RPMI7951 (cell line): ENCODE measurements at places on chromosomes 12 and 14. TPM values are rescaled to one million over a fixed set of nuclear protein-coding genes. Genes with fewer than 3 reads are reported as not detected.

Gene GALNT9
- total RNA-seq, result not detected in 2 replicates

Gene CCDC38
- not detected in 2 replicates for total RNA-seq

Gene PTPN6
- 0.24 TPM in 1 of 2 replicates, not detected in the other for total RNA-seq

Gene P2RX2
- total RNA-seq, result not detected in 2 replicates

Gene TNFRSF1A
- total RNA-seq, result 91.2 and 124 TPM in 2 replicates

Gene GPRC5D
- not detected in 2 replicates for total RNA-seq

Gene DAAM1
- 8.7 and 27.4 TPM in 2 replicates for total RNA-seq

DNA sequence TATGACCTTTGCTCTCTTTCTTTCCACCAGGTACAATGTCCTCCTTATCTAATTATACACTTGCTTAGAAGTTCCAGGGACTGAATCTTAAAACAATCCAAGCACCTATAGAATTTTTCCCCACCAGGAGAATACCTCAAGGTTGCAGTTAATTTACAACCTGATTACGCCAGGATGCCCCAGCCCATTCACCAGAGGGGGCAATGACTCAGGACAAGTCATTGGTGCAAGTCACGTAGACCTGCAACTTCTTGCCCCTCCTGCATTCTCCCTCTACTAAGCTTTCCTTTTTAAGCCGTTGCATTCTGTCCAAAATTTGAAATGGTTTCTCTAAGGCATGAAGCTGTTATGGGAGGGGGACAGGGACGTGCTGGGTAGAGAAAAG is 111.1 kb upstream of the SCAF11 start:
- DNase-seq, result no peak

DNA sequence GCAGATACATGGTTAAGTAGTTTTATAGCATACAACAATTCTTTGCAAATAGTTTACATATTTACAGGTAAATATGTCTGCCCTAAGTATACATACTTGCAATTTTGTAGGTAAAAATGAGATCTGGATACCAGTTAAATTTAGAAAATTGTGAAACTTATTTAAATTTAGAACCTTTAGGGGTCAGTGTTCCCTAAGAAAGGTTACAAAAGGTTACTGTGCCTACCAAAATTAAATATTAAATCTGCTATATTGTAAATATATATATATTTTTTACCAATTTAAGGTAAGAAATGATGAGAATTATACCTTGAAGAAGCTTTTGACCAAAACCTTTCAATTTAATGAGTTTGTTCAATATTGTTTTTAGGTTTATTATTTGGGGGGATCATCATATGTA is 54.0 kb downstream of the MIPOL1 start:
- no peak for DNase-seq

DNA sequence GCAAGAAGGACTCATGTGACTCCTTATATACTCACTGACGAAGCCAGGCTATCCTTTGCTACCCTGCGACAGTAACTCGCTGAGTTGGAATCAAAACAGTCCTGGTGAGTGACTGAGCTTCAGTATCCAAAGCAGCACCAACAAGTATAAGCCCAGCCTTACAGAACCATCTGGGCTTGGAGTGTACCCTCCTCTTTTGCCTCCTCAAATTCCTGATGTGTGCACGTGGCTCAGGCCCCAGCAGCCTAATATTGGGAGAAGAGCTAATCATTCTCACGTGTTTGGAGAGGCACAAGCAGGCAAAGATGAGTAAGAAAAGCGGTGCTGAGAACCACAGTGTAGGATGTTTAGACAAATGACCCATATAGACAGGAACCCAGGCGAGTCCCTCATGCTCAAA is 34.4 kb downstream of the PPTC7 start:
- no peak for DNase-seq

GRCh38 chr14:95097385-95097784 is 59.9 kb downstream of the DICER1 start:
- no peak for DNase-seq

DNA sequence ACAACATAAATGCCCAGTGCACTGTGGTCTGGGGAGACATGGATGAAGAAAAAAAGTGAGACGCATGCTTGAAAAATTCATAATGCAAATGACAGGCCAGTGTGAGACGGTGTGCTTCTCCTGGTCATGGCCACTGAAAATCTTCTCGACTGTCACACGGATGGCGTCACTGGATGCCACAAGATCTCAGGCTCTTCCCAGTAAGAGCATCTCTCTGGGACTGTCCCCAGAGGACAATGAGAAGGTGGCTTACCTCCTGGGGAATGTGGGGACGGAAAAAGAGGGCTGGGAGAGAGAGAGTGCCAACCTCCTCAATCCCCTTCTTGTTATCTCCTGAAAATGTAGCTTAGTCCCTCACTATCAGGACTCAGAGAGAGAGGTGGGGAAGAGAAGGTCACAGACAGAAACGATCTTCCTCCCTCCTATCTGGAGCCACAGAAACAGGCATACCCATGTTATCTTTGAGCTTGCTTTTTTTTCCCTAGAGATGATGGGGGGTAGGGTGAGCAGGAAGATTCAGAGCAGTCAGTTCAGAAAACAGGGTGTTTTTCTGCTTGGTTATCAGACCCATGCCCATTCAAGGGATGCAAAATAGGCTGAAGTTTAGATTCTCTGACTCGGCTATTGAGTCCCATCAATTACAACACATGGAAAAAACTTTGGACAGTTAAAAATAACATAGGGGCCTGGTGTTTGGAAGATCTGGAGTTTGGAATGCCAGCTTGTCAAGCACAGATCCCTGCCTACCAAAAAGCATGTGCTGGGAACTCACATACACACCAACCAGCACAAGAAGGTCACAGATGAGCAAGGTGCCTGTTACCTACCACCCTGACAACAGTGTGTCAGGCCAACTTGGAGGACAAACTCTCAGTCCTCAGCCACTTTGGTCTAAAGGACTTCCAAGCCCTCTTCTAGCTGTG is 24.2 kb downstream of the DPF3 start:
- DNase-seq, result no peak

DNA sequence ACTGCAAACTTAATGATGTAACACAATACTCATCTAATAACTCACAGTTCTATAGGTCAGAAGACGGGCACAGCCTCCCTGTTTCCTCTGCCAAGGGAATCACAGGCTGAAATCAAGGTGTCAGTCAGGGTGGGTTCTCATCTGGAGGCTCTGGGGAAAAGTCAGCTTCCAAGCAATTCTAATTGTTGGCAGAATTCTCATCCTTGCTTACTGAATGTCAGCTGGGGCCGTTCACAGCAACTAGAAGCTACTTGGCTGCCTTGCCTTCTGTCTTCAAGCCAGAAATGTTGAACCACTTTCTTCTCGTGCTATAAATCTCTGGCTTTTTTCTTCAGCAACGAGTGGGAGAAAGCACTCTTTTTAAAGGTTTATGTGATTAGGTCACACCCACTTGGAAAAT is 80.1 kb upstream of the PDZRN4 start:
- DNase-seq, result no peak

- no peak for DNase-seq
Observed at GRCh38 chr12:115335594-115335993, 651.6 kb upstream of the TBX3 start.

DNA sequence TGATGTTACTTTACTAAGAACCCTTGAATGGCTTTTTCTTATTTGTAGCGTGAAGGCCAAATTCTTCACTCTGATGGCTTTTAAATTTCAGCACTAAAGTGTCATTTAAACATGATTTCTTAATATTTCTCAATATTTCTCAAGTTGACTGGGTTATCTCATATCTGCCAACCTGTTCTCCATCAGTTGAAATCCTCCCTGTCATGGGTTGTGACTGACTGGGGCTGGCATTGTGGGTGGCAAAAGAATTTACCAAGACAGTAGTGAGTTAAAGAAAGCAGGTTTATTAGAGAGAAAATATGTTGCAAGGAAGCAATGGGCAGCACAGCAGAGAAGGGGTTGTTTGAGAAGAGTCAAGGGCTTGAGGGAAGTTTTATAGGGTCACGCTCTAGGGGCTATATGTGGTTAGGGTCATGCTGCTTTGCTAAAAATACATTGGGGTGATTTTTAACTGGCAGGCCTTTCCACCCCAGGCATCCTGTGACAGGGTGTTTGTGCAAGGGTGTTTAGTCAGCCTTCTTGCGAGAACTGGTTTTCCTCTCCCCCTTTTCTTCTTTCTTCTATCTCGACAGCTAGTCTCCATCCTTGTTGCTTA is 232.8 kb upstream of the SEL1L start:
- DNase-seq, result no peak

- no peak for DNase-seq
Observed at GRCh38 chr14:89401761-89402160, 15.3 kb downstream of the FOXN3 start.

- no peak for DNase-seq
Observed at GRCh38 chr14:68507544-68508081, 285.3 kb downstream of the ZFP36L1 start.

- DNase-seq, result no peak
Observed at GRCh38 chr14:31278883-31279282, 71.3 kb upstream of the HECTD1 start.

DNA sequence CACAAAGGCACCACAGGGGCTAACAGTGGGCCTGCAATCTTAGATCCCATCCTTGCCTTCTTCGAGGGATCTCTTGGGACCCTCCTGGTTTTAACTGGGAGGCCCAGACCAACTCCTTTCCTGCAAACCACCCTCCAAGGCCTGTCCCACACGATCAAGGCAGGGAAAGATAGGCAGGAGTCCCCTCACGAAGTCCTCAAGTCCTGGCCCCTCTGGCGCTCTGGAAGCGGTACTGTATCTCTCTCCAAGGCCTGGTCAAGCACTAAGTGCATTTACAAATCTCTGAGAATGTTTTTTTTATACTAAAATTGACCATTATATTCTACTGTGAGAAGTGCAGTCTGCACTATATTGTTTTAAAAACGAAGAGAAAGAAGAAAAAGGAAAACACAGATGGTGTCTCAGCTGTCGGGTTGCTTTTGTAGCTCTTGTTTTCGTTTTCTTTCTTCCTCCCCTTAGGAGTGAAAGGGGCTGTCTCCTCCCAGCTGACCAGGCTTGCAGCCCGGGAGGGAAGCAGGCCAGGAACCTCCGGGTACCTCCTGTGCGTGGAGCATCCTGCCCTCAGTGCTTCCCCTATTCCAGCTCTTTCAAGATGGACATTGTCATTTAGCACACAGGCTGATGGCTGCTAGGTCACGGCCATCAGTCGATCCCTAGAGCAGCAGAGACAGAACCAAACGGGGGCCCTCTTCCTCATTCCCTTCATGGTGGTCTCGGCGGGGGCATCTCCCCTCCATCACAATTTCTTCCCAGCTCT is 56.7 kb downstream of the FAM222A start:
- no peak for DNase-seq

- no peak for DNase-seq
Observed at GRCh38 chr12:23699031-23699430, 250.4 kb downstream of the SOX5 start.
